Type B pancreatic cell (in vitro differentiated cells): ENCODE measurements at places on chromosomes 2 and 18.

DNA sequence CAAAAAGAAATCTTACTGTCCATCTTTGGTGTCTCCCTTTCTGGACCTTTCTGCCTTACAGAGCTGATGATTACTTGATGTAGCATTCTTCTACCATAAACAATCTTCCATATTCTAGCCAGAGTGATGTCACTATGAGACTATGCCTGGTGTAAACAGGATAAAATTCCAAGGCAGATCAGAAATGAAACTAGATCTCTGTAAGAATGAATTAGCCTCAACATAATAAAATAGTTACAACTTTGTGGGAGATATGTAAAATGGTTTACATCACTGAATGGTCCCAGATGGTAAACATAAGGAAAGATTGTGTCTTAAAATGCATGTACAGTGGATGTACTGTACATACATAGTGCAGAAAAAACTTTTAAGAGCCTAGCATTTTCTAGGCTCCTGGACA, 112.3 kb upstream of the ZNF521 start:
- DNase-seq = no peak

- DNase-seq = no peak
Measured at GRCh38 chr18:26540043-26540628, 8.2 kb downstream of the KCTD1 start.

DNA sequence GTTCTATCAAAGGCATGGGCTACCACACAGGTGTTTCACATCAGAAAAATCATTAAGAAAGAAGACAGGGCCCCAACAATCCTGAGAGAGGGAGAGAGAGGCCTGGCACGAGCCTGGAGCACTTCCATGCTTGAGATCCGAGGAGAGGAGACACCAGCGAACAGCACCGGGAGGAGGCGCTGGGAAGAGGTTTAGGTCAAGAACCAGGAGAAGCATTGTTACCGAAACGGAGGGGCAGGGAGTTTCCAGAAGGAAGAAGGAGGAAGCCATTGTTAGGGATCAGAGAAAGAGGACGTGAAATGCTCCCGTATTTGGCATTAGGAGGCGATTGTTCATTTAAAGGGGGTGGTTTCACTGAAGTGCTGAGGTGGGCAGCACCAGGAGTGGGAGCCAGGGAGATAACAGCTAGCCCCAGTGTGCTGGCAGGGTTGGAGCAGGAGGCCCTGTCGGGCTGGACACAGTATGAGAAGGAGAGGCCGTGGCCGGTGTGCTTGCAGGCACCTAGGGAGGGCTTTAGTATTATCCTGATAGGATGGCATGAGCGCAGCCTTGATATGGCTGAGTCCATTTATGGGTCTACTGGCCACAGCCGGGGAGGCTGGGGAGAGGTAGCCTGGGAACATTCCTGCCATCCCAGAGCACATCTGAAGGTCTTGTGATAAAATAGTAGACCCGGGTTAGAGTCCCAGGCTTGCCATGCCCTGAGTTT, 244.9 kb downstream of the KLHL29 start:
- no peak for DNase-seq

DNA sequence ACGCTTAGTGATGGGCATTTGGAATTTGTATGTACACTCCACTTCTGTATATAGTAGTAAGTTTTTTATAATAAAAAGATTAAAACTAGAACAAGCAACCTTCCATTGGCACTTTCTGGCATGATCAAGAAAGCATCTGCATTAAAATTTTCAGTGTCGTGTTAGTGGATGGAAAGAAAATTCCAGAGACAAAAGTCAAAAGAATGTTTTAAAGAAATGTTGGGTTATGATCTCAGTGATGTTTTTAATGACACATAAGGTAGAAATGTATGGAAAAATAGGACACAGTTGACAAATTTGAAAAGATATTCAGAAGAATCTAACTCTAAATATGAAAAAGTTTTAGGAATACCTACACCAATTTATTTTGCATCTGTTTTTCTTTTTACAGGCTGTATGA, 126.1 kb upstream of the FAM117B start:
- no peak for DNase-seq

DNA sequence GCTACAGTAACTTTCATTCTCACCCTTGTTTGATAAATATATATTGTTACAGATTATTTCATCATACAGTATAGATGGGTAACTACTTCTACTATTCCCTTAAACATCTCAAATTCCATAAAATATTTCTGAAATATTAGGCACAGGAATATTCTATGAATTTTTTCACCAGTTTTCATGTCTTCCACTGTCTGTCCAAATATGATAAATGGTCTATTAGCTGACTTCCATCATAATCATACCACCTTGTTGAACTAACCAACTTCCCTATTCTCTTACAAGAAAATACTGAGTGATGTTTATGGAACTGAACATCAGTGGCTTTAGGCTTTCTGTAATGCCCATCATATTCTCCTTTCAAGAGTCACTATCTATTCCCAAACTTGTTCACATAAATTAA, 82.4 kb downstream of the TRAPPC8 start:
- DNase-seq = no peak

DNA sequence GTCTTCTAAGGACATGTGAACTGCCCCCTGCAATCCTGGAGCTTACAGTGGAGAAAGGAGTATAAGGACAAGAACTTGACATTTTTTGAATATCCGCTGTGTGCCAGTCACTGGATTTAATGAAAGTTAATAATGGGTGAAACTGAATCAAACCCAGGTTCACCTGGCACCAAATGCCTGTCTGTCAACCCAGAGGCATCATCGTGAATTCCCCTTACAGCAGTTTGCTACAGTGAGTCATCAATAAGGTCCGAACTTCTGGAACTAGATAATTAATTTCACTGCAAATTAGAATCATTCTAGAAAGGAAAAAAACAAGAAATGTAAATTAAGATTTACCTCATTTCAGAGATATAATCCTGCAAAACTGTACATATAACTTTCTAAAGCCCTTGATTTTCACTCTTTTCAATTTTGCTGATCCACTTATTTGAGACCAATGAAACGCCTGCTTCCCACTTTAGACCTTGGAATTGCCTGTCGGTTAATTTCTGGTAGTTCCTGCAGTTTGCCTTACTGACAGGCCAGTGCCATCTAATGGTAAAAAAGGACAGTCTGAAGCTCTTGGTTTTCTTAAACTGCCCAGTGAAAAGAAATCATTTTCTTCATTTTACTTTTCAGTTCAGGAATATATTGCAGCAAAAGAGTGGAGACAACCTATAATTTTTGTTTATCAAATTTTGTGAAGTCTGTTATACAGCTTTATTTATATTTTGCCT, 8.2 kb downstream of the DSG2 start:
- no peak for DNase-seq

- no peak for DNase-seq
Measured at GRCh38 chr18:31943878-31944816, 1.2 kb upstream of the TRAPPC8 start.
